ENCODE measurements at places on chromosomes 7 and 10. TPM values are rescaled to one million over a fixed set of nuclear protein-coding genes. Genes with fewer than 3 reads are reported as not detected.

- no peaks in the 10 kb centered on the region for H3K36me3 ChIP-seq
- H3K27ac ChIP-seq = no peak overlapping the region
- DNase-seq = no peak
- H3K4me3 ChIP-seq = no peak overlapping the region
- H3K4me1 ChIP-seq = peaks cover 21% of the 10 kb centered on the region
- H3K27me3 ChIP-seq = no peaks in the 10 kb centered on the region
These were observed 178.1 kb upstream of the GRB10 start for GRCh38 chr7:50960621-50961310.

- no peaks in the 10 kb centered on the region for H3K36me3 ChIP-seq
- DNase-seq = no peak
- peaks cover 19% of the 10 kb centered on the region for H3K4me1 ChIP-seq
These were observed 271.4 kb downstream of the PARD3 start for GRCh38 chr10:34543716-34544115.

DNA sequence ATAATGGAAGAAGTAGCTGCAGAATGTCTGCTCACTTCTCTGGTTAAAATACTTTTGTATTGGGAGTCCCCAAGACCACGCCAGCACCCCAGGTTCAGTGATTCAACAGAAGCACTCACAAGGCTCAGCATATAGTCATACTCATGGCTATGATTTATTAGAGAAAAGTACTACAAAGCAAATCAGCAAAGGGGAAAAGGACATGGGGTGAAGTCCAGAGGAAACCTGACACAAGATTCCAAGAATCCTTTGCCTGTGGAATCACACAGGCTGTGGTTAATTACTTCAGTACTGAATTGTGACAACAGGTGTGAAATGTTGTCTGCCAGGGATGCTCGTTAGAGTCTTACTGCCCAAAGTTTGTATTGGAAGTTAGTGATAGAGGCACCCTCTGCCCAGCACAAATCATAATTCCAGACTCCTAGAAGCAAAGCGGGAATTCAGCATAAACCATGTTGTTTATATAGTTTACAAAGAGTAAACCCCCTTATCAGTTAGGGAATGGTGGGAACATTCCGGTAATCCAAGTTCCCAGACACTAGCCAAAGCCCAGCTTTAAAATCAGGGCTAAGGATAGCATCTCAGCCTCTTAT is 79.4 kb downstream of the HYCC1 start:
- H3K27ac ChIP-seq = no peak overlapping the region
- no peak for DNase-seq
- peaks cover 8% of the 10 kb centered on the region for H3K36me3 ChIP-seq
- no peaks in the 10 kb centered on the region for H3K27me3 ChIP-seq
- H3K4me1 ChIP-seq = no peaks in the 10 kb centered on the region

GRCh38 chr7:91243591-91244301 is 20.5 kb upstream of the FZD1 start:
- DNase-seq = no peak
- H3K4me1 ChIP-seq = peaks cover 44% of the 10 kb centered on the region
- H3K4me3 ChIP-seq = no peak overlapping the region
- no peaks in the 10 kb centered on the region for H3K27me3 ChIP-seq

DNA sequence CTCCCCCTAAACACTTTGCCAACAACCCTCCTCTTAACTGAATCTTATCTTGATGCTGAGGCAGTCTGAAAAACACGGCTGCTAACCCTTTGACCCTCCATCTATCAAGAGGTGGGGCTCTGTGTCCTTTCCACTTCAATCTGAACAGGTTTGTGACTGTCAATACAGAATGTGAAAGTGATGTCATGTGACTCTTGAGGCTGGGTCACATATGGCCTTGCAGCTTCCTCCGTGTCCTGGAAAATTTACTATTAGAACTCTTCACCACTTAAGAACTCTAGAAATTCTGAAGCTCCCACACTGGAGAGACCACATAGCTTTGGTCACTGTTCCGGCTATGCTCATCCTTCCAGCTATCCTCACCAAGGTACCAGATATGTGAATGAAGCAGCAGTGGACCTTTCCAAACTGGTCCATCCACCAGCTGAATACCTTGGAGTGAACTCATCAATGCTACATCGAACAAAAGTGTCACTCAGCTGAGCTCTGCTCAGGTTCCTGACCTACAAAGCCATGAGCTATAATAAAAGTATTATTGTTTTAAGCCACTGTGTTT is 30.7 kb upstream of the ASAH2 start:
- H3K4me3 ChIP-seq = no peak overlapping the region
- H3K27me3 ChIP-seq = no peaks in the 10 kb centered on the region
- no peaks in the 10 kb centered on the region for H3K4me1 ChIP-seq
- H3K36me3 ChIP-seq = no peaks in the 10 kb centered on the region
- no peak for DNase-seq

GRCh38 chr10:30491204-30491915 is 57.4 kb downstream of the MAP3K8 start:
- no peaks in the 10 kb centered on the region for H3K27me3 ChIP-seq
- H3K36me3 ChIP-seq = no peaks in the 10 kb centered on the region
- peak overlapping the region; percentile 24 for H3K27ac ChIP-seq
- no peak overlapping the region for H3K4me3 ChIP-seq

SVIL gene
- 43.3 TPM for total RNA-seq

Measured in MCF 10A (cell line).